ENCODE measurements at places on chromosomes 3 and 15.
A peak's percentile ranks its signal among the peaks of the same experiment; 100 is the strongest.

- no peak for DNase-seq
Measured at GRCh38 chr3:122880173-122880572, 85.3 kb downstream of the SLC49A4 start.

DNA sequence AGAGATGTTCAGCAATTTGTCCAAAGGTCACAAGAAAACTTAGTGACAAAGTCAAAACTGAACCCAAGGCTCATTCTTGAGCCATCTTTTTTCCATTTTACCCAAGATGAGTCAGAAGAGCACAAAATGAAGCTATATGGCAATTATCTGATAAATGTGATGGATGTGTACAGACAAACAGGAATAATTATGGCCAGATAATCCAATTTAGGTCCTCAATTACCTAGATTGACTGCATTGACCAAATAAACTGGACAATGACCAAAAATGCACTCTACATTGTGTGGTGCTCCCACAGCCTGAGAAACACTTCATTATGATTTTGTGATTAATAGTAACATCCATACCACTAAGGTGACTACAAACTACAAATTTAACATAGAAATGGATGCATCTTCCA lies 1105.8 kb downstream of the IGSF11 start:
- no peak for DNase-seq

DNA sequence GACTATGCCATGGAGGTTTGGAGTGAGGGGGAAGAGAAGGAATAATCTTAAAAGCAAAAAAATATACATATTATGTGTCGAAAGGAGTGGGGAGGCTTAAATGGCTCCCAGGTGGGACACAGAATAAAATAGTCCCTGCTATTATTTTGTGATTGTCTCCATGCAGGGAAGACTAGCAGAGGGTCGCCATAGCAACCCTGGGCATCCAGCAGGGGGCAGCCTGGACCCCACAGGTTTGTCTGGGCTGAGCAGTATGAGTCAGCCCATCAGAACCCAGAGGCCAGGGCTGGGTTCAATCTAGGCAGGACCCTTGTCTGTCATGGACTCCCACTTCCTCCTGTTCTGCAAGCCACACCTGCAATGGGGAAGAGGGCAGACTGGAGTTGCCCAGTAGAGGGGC lies 17.6 kb upstream of the LINGO1 start:
- peak; percentile 42 for DNase-seq

- no peak for DNase-seq
Measured at GRCh38 chr3:53624061-53624857, 129.8 kb downstream of the CACNA1D start.

GRCh38 chr15:62769604-62770003 lies 272.9 kb upstream of the TPM1 start:
- DNase-seq: no peak

DNA sequence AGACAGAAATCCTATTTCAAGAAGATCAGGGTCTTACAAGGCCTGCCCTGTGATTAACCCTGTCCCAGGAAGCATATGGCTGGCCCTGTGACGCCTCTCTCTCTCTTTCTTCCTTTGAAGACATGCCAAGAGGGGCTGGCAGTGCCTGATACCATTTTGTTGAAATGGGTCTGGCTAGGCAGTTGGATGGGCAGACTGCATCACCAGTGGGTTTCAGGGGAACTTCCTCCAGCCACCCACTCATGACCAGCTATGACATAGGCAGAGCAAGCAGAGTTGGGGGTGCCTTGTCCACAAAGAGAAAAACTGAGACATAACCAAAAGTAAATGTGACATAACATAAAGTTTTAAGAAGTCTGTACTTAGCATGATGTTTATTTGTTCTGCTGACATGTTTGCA lies 31.4 kb upstream of the MANF start:
- no peak for DNase-seq

GRCh38 chr15:98845138-98845884 lies 162.3 kb downstream of the PGPEP1L start:
- DNase-seq: peak; percentile 37

DNA sequence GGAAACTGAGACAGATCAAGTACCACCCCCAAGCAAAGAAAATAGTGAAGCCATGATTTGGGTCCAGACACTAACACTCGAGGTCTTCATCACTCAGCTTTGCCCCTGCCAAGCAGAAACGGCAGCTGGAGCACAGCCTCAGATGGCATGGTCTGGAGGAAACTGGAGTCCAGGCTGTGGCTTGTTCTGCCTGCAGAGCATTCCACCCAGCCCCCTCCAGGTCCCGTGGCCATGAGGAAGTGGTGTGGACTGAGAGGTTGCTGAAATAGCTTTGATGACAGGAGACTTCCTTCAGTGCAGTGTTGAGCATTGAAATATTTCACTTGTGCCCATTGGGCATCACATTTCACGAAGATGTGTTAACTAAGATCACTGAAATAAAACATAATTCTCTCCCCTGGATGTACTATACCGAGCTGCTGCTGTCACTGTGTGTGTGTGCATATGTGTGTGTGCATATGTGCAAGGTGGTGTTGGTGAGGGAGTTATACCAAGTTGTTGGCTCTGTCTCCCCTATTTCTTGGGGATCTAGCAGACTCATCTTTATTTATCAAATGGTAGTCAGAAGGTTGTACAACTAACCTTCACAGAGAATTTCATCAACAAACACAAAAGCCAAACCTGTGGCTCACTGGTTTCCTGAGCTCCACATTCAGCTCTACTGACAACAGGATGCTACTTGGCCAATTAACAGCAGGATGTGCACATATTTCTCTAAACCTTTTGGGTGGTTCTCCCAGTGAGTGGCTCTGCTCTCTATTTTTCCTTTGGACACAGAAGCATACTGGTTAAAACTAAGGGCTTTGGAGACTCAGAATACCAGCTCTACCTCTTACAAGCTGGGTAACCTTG lies 660.1 kb upstream of the CFAP20DC start:
- DNase-seq: no peak

DNA sequence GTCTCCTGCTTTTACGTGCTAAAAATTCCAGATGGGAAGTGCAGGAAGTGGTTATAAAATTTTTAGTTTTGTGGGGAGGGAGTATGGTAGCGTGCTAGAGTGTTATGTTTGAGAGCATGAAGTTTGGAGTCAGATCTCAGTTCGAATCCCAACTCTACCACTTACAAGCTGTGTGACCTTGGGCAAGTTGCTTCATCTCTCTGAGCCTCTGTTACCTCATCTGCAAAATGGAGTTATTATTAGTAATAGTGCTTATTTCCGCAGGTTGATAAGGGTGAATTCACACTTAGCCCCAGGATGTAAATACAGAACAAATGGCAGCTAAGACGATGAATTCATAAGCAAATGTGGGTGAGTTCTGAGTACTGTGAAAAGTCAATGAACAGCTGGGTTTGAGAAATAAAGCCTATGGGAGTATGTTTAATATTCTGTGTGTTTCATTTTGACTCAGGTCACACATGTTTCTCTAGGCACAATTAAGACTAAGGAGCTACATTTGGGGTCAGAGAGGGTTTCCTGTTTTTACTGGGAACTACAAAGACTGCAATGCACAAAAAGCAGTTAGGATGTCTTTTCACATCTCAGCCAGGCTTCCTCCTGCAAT lies 73.1 kb upstream of the FEZF2 start:
- no peak for DNase-seq

DNA sequence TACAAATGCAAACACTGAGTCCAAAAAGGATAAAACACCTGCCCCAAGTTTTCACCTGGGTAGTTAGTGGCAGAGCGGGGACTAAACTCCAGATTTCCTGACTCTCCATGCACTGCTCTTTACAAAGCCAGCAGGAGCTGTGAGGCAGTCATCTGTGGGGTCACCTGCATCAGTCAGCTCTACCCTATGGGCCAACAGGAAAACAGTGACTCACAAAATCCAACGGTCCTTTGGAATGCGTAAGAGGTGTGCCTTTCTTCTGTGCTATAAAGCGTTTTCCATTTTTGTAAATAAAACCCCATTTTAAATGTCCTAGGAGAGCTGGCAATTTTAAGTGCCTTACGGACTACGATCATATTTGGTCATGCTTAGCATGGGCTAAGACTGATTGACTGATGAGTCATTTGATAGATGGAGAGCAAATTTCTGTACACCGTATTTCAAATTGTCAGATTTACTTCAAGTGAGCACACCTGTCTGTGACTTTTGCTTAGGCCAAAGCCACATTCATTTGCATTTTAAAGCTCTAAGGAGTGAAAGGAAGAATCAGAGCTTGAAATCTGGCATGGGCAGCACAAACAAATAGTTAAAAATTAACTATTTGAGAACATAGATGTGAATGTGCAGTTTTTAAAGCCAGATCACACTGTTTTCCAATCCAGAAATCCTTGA lies 4.4 kb upstream of the COL8A1 start:
- DNase-seq: no peak

DNA sequence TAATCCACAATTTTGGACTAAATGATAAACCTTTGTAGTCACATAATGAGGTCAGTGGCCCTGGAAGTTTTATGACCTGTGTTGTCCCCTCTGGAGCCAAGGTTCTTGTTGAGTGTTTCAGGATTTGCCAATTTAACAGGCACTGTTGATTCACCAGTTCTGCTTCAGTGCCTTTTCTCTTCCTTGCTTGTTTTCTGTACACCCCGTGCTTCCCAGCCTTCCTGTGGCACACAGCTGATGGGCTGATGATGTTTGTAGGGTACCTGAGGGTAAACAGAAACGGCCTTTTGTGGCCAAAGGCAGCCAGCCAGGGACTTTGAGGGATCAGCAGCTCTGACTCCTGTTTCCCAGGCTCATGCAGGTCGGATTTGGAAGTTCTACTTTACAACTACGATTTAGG lies 13.3 kb downstream of the GYG1 start:
- no peak for DNase-seq

- peak; percentile 14 for DNase-seq
Measured at GRCh38 chr3:9600597-9600996, 47.0 kb upstream of the LHFPL4 start.

DNA sequence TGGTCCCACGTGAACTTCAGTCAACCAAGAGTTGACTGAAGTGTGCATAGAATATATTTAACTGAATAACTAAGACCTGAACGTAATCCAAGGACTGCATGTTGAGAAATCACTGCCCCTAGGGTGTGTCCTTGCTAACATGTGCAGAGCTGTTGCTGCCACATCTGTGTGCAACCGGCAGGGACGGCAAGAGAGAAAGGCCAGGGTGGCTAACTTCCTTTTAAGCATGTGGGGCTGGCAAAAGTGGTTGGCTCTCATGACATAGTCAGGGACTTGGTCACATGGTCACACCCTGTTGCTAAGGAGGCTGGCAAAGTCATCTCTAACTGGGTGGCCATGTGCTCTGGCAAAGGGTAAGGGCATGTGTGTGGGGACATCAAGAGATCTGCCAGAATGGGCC lies 52.4 kb downstream of the GASK1A start:
- no peak for DNase-seq

GRCh38 chr3:29747991-29748390 lies 467.1 kb downstream of the RBMS3 start:
- no peak for DNase-seq

- peak; percentile 5 for DNase-seq
Measured at GRCh38 chr15:100671858-100672543, 69.6 kb downstream of the ASB7 start.

Measured in hematopoietic multipotent progenitor cell treated with erythropoietin and hydrocortisone succinate and interleukin-3 and kit ligand, for 8 days (in vitro differentiated cells).